Amniotic stem cell (primary cell): ENCODE measurements at places on chromosomes 1 and 21.
A peak's percentile ranks its signal among the peaks of the same experiment; 100 is the strongest.

DNA sequence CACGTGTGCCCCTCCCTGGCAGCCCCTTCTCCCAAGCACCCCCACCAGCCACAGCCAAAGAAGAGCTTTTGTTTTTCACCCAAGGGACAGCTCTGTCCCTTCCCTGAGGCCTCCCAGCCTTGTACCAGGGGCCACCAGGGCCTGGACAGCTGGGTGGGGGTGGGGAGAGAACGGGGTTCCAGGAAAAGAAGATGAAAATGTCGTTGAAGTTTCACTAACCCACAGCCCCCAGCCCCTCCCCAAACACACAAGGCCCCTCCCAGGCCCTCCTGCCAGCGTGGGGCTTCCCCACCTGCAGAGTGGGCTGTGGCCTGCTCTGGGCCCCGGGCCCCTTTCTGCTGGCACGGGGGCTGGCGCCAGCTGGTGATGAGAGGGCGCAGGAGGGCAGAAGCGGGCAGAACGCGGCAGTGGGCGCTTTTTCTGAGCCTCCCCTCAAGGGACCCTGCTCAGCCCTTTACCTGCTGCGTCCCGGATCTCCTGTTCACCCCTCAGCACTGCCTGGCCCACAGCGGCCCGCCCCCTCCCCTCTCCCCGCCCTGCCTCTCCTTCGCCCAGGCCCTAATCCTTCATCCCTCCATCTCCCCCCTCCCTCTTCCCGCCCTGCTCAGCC, 5.5 kb upstream of the ANKRD65 start:
- no peak for DNase-seq

DNA sequence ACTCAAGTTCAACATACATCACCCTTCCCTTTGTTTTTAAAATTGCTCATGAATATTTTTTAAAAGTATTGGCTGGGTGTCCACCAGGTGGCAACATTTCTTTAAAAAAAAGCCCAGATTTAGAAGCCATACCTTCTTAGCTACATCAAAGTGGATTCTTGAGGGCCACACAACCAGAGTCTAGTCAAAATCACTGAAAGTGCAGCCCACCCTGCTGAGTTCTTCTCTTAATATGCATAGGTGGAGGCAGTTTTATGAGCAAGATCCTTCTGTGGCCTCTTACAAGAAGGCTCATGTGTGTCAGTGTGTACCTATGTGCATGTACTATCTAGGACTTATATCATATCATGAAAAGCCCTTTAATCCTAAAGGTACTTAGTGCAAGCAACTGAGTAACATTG, 16.9 kb upstream of the GNG12 start:
- peak; percentile 13 for DNase-seq

DNA sequence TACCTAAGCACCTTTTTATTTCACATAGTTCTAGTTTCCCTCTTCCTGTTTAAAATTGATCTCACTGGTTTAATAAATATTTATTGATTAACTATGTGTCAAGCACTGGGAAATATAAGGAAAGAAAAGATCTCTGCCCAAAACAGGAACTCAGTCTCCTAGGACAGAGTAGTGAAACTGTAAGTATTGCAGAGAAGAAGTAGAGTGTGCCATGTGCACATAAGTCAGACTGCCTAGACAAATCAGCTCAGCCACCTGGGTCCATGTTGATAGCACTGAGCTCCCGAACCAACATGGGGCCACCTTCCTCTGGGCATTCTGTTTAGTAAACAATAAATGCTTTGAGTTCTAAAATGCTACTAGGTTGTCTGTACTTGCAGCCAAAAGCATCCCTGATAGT, 9.8 kb upstream of the SSX2IP start:
- DNase-seq: no peak

- no peak for DNase-seq
These were observed 26.5 kb downstream of the RUNX3 start for GRCh38 chr1:24903560-24903954.

- no peak for DNase-seq
These were observed 55.9 kb downstream of the NENF start for GRCh38 chr1:212488436-212489283.

GRCh38 chr1:17683598-17683997, 71.5 kb upstream of the ACTL8 start:
- DNase-seq: no peak

DNA sequence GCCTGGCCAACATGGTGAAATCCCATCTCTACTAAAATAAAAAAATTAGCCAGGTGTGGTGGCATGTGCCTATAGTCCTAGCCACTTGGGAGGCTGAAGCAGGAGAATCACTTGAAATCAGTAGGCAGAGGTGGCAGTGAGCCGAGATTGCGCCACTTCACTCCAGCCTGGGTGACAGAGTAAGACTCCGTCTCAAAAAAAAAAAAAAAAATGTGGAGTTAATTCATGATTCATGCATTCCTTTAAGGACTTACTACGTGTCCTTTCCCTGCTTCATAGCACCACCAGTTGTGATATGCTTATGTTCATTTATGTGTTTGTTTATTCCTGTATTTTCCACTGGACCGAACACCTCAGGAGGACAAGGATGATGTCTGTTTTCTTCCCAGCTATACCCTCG, 12.7 kb upstream of the PRELP start:
- DNase-seq: no peak

DNA sequence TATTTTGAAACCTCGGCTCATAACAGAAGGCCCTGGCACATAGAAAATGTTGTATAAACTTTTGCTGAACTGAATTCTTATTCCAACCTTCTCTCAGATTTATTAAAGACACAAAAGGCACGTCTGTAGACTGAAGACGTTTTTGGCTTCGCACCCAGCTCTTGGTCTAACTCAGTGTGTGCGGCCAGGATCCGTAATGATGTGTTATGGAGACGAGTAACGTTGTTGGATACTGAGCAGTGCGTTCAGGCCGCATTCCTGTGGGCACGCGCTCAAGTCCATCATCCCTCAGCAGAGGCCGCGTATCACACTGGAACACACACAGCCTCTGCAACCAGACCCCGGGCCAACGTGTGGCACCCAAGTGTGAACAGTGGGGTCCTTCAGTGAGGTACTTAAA, 154.8 kb upstream of the RAB4A start:
- no peak for DNase-seq

- DNase-seq: no peak
These were observed 96.3 kb downstream of the GPATCH2 start for GRCh38 chr1:217534566-217534965.

GRCh38 chr21:37266515-37267221, 466 bp downstream of the VPS26C start:
- DNase-seq: no peak

DNA sequence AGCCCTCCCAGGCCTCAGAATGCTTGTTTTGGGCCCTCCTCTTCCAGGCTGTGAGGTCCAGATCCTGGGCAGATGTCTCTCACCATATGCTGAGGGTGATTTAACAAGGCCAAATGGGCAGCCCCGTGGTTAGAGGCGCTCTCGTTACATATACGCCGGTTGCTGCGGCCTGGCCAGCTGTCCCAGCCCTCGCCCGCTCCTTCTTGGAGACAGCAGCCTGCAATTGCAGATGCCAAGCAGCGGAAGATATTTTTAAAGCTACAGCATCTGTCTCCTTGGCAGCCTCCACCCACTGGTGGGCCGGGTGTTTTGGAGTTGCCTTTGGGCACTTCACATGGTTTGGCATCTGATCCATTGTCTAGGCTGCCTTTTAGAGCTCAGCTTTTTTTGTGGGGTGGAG, 178.8 kb upstream of the NFIA start:
- DNase-seq: no peak

GRCh38 chr1:34975338-34975737, 9.8 kb downstream of the TMEM35B start:
- no peak for DNase-seq

GRCh38 chr1:38361566-38361965, 315.0 kb upstream of the POU3F1 start:
- no peak for DNase-seq
